Urothelium cell line (cell line): ENCODE measurements at places on chromosomes 5 and 9.

GRCh38 chr5:139911425-139912120 is 116.0 kb downstream of the PSD2 start:
- DNase-seq = no peak

GRCh38 chr9:7266911-7267595 is 509.3 kb downstream of the KDM4C start:
- no peak for DNase-seq

DNA sequence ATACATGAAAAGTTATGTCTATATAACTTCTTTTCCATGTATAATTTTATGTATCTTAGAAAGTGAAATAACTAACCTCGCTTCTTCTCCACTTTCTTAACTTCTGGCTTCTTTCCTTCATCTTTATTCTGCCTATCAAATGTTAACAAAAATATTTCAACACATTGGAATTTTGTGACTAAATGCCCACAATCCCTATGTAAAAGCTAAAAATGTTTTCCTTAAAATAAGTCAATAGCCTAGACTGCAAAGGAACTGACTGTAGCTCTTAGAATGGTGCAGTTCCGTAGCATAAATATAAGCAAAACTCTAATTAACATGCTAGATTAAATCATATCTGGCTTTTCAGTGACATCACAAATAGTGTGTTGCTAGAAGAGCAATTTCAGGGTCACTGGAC is 40.9 kb downstream of the PSIP1 start:
- DNase-seq = no peak

DNA sequence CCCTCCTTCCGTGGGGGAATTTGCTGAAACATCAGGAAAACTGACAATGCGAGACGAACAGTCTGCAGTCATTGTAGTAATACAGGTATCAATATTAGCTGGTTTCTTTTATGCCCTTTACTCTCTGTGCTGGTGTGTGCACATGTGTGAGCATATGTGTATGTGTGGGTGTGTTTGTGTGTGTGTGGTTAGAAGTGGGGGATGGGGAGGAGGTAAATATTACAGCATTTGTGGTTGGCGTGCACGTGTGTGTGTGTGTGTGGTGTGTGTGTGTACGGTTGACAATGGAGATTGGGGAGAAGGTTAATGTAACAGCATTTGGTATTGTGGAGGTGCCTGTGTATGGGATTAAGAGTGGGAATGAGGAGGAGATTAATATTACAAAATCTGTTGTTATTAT is 219.4 kb downstream of the ADGRV1 start:
- no peak for DNase-seq

DNA sequence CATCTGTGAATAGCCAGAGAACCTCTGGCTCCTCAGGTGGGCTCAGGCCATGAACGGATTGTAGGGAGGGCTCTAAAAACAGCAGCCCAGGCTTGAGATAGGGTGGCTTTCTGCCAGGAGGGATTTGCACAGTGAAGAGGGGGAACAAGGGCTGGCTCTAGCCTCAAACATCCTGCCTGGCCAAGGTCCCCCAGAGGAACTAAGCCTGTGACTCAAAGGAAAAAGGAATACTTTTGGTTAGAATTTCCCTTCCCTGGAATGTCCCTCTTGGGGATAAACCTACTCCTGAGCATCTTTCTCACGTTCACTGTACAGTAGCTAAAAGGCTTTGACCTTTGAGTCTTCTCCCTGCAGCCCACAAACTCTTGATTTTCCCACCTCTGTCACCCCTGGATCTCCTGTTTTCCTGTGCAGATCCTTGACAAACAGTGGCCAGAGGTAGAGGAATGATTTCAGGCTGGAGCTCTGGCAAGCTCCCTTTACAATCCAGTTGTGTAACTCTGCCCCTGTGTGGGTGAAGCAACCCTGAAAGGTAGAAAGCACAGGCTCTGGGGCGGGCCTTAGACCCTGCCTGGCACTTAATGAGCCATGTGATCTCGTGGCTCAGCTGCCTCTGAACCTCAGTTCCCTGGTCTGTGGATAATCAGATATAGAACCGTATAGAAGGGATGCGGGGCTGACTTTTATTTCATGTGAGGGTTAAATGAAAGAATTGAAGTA is 17.4 kb downstream of the SEC61B start:
- DNase-seq = no peak

GRCh38 chr9:34929506-34930102 is 28.5 kb upstream of the PHF24 start:
- DNase-seq = peak; percentile 31

- no peak for DNase-seq
These were observed 208.5 kb upstream of the TNC start for GRCh38 chr9:115326461-115326860.

- no peak for DNase-seq
These were observed 1118.0 kb upstream of the SEMA6A start for GRCh38 chr5:117692606-117693005.

DNA sequence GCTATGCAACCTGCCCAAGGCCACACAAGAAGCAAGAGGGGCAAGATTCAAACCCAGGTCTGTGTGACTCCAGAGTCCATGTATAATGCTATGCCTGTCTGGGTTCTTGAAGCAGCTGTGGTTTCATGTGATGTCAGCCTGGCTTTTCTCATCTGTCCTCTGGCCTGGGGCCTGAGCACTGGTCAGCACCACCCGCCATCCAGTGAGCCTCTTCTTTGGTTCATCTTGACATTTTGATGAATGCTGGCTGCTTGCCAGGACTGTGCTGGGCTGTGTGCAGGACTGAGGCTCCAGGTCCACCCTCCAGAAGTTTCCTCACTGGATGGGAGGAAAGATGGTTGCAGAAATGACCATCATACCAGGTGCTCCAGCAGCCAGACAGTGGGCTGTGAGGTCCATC is 61.5 kb downstream of the TSTD2 start:
- DNase-seq = no peak

GRCh38 chr5:124132843-124133242 is 613.6 kb downstream of the ZNF608 start:
- no peak for DNase-seq

GRCh38 chr5:87054821-87055220 is 212.9 kb upstream of the RASA1 start:
- no peak for DNase-seq

GRCh38 chr5:15691521-15691920 is 191.5 kb downstream of the FBXL7 start:
- DNase-seq = no peak

DNA sequence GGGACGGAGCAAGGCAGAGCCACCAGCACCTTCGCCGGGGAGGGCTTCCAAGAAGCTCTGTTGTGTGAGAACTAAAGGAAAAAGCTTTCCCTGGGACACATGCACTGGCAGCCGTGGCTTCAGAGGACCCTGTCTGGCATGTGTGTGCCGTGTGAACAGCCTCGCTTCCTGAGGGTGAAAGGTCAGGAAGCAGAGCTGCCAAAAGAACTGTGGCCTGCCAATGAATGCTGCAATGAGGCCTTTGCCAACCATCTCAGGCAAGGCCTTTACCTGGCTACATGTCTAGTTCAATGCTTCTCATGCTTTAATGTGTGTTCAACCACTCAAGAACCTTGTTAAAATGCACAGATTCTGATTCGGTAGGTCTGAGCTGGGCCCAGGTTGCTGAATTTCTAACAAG is 53.5 kb downstream of the NIPSNAP3B start:
- no peak for DNase-seq

DNA sequence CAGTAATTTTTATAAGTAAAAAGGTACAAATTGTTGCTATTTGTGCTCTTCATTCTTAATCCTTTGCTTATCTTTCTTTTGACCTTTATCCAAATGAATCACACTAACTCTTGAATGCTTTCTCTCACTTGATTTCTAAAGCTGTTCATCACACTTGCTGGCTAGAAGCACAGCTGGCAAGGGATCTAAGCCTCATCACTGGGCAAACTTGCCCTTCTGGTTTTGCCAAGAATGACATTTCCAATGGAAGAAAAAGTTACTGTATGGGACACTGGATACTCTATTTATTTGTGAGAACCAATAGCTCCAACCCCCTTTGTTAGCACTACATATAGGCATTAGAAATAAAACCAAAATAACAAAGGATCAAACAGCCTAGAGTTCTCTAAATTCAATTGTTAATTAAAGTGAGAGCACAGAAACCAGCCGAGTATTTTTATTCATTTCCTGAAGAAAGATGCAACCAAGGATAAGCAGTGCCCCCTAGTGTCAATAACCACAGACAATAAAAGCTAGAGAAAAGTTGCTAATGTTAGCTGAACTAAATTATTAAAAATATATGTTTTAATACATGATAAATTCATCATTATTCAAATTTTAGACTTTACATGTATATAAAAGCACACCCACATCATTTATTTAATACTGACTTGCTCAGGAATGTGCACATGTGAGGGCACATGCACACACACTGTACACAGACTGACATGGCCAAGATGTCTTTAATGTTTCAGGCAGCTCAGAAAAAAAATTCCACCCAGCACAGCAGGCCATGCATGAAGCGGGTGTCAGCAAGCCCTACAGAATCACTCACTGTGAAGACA is 59.8 kb upstream of the POU5F2 start:
- DNase-seq = peak; percentile 6

DNA sequence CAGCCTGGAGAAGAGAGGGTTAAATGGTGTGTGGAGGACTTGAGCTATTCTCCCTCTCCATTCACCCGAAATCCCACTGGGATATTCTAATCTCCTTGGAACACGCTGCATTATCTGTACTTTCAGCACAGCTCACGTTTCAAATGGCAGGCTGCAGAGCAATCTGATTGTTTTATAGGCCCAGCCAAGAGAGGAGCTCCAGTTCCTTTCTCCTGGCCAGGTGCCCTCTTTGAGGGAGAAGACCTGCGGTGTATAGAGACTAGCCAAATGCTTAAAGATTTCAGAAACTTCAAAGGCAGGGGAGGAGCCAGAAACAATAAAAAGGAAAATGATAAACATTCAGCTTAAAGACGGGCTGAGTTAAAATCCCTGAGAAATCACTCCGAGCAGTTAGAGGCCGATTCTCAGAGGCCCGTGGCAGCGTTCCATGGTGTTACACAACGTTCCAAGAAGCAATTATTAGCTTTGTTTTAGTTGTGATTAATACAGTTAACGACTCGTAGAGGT is 564.0 kb upstream of the KLF4 start:
- DNase-seq = peak; percentile 39

GRCh38 chr9:98135558-98135934 is 16.5 kb upstream of the TRIM14 start:
- DNase-seq = no peak

- no peak for DNase-seq
These were observed 134.9 kb downstream of the TMEM167A start for GRCh38 chr5:82942083-82942881.

GRCh38 chr9:79129865-79130480 is 441.8 kb upstream of the TLE4 start:
- peak; percentile 40 for DNase-seq

DNA sequence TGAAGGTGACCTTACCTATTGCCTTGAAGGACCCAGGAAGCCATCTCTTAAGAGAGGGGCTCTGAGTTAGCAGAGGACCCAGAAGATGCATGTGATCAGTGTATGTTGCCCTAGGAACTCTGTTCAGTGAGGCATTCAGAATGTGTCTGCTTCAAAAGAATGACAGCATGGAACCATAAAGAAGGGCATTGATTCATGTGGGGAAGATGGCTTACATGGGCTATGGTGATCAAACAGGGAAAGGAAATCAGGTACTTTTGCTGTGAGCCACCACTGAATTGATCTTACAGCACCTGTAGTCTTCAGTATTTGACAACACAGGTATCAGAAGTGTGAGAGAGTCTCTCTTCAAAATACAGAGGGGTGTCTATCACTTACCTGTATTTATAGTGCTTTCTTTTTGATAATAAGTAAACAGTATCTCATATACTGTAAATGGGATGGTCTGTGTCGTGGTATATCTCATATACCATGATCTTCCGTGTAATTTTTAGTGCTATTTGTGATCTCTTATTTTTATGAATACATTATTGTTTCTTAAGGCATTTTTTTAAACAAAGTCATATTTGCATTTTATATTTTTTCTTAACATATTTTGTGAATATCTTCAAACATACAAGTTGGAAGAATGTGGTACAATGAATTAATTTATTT is 57.0 kb downstream of the FOCAD start:
- no peak for DNase-seq

DNA sequence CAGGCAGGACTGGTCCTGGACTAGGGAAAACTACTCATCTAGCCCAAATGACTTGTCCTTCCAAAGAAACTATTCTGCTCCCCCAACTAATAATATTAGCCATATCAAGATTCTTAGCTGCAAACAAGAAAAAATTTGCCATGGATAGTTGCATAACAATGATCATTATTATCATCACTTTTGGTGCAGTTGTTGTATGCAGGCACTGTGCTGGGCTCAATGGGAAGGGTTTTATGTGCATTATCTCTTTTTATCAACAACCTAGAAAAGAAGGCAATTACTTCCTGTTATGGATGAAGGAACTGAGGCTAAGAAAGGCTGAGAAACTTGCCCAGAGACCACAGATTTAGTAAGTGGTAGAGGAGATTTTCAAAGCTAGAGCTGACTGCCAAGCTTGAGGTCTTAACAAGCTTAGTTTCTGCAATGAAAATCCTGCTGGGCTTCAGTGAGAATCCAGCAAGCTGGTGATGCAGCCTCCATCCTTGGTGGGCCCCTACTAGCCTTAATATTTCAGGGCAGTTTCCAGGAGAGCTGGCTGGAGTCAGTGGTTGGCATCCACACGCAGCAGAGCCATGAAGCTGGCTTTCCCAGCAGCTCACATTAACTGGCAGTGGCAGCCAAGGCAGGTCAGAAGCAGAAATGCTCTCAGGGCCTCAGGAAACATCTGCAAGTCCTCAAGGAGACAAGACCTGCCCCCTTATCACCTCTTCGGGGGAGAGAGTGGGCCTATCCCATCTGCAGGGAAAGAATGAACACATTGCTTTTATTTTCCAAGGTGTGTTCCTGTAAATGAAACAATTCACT is 20.5 kb upstream of the MEGF9 start:
- no peak for DNase-seq

GRCh38 chr5:31680528-31680927 is 41.6 kb downstream of the PDZD2 start:
- DNase-seq = no peak

DNA sequence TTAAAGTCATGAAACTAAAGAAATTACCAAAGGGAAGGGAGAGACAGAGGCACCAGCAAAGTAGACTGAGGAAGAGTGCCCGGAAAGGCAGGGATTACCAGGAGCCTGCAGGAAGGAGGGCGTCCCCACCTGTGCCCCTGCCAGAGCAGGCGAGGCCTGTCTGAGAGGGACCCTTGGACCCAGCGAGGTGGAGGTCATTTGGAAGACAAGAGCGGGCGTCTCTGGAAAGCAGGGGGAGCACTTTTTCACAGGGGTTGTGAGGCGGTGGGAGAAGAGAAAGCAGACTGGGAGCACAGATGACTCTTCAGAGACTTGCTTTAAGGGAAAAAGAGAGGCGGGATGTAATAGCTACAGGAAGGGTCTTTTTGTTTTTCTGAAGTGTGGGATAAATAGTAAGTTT is 27.5 kb upstream of the SLC2A8 start:
- DNase-seq = no peak
